Astrocyte (in vitro differentiated cells and primary cell): ENCODE measurements at places on chromosomes 4 and X. TPM values are rescaled to one million over a fixed set of nuclear protein-coding genes. Genes with fewer than 3 reads are reported as not detected.

Gene LARP7
- 31.7 and 33.9 TPM in 2 replicates for total RNA-seq

Gene GPR143
- total RNA-seq, result 1.8 and 3.0 TPM in 2 replicates

DNA sequence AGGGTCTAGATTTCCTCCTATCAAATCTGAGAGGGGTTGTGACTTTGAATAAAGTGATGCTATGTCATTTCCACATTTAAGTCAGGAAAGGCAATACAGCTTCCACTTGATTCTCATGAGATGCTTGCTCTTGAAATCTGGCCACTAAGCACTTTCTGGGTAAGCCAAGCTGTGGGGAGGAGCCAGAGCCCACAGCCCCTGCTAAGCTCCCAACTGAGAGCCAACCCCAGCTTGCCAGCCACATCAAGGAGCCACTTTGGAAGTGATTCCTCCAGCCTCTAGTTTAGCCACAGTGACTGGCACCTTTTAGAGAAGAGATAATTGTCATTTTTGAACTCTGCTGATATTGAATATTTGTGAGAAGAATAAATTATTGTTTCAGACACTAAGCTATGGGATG, 1441.5 kb upstream of the IGFBP7 start:
- no peaks in the 10 kb centered on the region for H3K4me1 ChIP-seq
- DNase-seq, result no peak
- H3K36me3 ChIP-seq, result no peaks in the 10 kb centered on the region
- H3K4me3 ChIP-seq, result no peak overlapping the region
- no peak overlapping the region for H3K27ac ChIP-seq

Gene SYN1
- total RNA-seq, result 1.6 and 2.2 TPM in 2 replicates

GRCh38 chr4:22850055-22850454, 157.3 kb downstream of the GBA3 start:
- no peaks in the 10 kb centered on the region for H3K27me3 ChIP-seq
- no peaks in the 10 kb centered on the region for H3K4me1 ChIP-seq
- DNase-seq, result no peak
- no peak overlapping the region for H3K27ac ChIP-seq

- H3K27me3 ChIP-seq, result no peaks in the 10 kb centered on the region
- no peak for DNase-seq
- H3K4me3 ChIP-seq, result peak overlapping the region; percentile 70
- H3K36me3 ChIP-seq, result peaks cover 2% of the 10 kb centered on the region
- peaks cover 15% of the 10 kb centered on the region for H3K4me1 ChIP-seq
These were observed 2.3 kb upstream of the UBA1 start for GRCh38 chrX:47191331-47191730.

DNA sequence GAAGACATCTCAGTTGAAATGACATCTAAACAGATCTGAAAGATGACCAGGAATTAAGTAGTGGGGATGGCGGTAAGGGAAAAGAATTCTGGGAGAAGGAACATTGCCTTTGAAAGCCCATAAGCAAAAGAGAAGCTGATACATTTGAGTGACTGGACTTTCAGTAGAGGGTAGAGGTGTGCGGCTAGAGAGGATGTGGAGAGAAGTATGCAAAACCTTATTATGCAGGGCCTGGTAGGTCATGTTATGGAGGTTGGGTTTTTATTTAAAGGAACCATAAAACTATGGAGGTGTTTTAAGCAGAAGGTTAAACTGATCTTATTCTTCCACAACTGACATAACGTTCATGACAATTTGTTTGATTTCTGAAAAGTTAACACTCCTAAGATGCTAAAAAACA, 36.3 kb downstream of the RPS6KA3 start:
- no peak overlapping the region for H3K27ac ChIP-seq
- H3K4me1 ChIP-seq, result no peaks in the 10 kb centered on the region
- no peak for DNase-seq
- H3K4me3 ChIP-seq, result no peak overlapping the region
- no peaks in the 10 kb centered on the region for H3K27me3 ChIP-seq

GRCh38 chr4:70589785-70590184, 2.3 kb upstream of the AMBN start:
- H3K36me3 ChIP-seq, result no peaks in the 10 kb centered on the region
- H3K4me1 ChIP-seq, result no peaks in the 10 kb centered on the region
- H3K27ac ChIP-seq, result no peak overlapping the region
- no peak overlapping the region for H3K4me3 ChIP-seq
- no peaks in the 10 kb centered on the region for H3K27me3 ChIP-seq
- DNase-seq, result no peak

DNA sequence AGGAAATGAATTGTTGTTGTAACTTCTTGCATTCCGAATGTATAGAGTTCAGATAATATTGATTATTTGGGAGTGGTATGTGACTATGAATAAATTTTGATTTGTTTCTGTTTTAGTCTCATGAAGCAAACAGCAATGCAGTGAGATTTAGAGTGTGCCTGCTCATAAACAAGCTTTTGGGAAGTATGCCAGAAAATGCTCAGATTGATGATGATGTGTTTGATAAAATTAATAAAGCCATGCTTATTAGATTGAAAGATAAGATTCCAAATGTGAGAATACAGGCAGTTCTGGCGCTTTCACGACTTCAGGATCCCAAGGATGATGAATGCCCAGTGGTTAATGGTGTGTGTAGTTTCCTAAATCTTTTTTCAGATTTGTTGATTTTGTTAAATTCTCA, 2.0 kb downstream of the NCAPG start:
- no peak overlapping the region for H3K27ac ChIP-seq
- no peaks in the 10 kb centered on the region for H3K27me3 ChIP-seq
- H3K36me3 ChIP-seq, result no peaks in the 10 kb centered on the region
- H3K4me3 ChIP-seq, result peak overlapping the region; percentile 45
- H3K4me1 ChIP-seq, result peaks cover 11% of the 10 kb centered on the region

Gene NUP62CL
- total RNA-seq, result 0.52 TPM in 1 of 2 replicates, not detected in the other

Gene RHOXF2
- not detected in 2 replicates for total RNA-seq

Gene TEX13C
- not detected in 2 replicates for total RNA-seq

DNA sequence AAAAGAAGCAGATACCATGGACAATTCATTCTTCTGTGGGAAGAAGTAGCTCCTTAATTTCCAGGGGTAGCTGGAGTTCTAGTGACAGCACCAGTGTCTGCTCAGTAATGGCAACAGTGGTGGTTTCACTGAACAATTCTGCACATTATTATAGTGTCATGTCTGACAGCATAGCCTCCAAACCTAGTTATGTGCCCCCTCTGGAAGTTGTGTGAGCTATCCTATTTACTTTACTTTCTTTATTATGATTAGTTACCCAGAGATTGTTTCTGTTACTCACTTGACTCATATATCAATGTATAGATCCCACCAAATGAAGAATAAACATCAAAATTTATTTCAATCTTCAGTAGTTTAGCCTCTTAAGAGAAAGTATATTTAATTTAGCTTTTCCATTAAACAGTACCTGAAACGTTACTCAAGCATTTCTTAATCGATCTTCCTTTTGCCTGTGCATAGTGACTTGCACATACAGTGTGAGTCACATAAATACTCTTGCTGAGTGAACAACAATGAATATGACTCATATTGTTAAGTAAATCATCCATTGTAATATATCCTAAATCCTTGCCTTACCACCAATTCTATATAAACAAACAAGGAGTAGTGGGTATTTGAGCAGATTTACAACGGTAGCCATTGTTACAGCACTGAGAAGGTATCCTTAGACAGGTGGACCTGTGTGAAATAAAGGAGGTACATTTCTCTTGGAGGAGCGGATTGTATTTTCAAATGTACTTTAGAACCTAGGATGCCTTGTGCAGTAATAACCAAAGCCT, 534.7 kb downstream of the ANKRD50 start:
- no peaks in the 10 kb centered on the region for H3K36me3 ChIP-seq
- H3K27me3 ChIP-seq, result no peaks in the 10 kb centered on the region
- H3K4me3 ChIP-seq, result no peak overlapping the region
- peak overlapping the region; percentile 28 for H3K27ac ChIP-seq

GRCh38 chr4:133464311-133464710, 315.2 kb downstream of the PCDH10 start:
- no peak for DNase-seq
- no peaks in the 10 kb centered on the region for H3K4me1 ChIP-seq
- H3K27me3 ChIP-seq, result no peaks in the 10 kb centered on the region
- H3K27ac ChIP-seq, result no peak overlapping the region

Gene PPM1K
- total RNA-seq, result 39.9 and 42.3 TPM in 2 replicates

DNA sequence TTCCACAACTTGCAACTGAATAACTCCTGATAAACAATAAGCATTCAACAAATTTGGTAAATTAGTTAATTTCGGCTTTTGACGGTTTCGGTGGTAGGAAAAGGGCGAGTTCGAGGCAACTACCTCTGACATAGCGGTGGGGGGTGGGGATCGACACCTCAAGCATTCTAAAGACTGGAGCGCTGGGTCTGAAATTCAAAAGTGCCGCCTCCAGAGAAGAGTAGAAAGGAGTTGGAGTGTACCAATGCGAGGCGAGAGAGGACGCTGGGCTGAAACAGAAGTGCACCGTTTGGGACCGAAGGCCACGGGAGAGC, 725 bp downstream of the SMC1A start:
- no peaks in the 10 kb centered on the region for H3K27me3 ChIP-seq
- peaks cover 17% of the 10 kb centered on the region for H3K4me1 ChIP-seq
- H3K36me3 ChIP-seq, result no peaks in the 10 kb centered on the region
- no peak for DNase-seq
- H3K27ac ChIP-seq, result peak overlapping the region; percentile 95
- peak overlapping the region; percentile 87 for H3K4me3 ChIP-seq

- DNase-seq, result no peak
- no peak overlapping the region for H3K4me3 ChIP-seq
- H3K36me3 ChIP-seq, result no peaks in the 10 kb centered on the region
- H3K27me3 ChIP-seq, result no peaks in the 10 kb centered on the region
These were observed 36.3 kb upstream of the UGT8 start for GRCh38 chr4:114562176-114562904.

Gene XAGE1B
- not detected in 2 replicates for total RNA-seq

Gene DIPK2B
- not detected in 2 replicates for total RNA-seq

DNA sequence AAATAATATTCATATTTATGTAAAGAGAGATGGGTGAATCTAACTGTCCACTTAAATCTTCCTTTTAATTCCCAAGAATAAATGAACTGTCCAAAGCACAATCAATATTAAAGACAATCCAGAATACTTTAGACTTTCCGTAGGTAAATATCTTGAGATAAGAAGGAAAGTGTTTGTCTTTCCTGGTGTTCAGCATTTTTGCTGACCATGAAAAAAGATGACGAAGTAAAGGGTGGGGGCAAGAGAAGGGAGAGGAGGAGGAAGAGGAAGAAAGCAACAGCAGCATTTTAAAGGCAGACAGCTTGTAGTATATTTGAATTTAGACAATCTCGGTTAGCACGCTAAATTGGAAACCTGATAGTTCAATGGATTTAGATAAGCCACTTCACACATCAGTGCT, 498.2 kb downstream of the KCNIP4 start:
- H3K27ac ChIP-seq, result no peak overlapping the region
- H3K36me3 ChIP-seq, result no peaks in the 10 kb centered on the region
- DNase-seq, result no peak
- H3K27me3 ChIP-seq, result peaks cover 11% of the 10 kb centered on the region
- no peak overlapping the region for H3K4me3 ChIP-seq

DNA sequence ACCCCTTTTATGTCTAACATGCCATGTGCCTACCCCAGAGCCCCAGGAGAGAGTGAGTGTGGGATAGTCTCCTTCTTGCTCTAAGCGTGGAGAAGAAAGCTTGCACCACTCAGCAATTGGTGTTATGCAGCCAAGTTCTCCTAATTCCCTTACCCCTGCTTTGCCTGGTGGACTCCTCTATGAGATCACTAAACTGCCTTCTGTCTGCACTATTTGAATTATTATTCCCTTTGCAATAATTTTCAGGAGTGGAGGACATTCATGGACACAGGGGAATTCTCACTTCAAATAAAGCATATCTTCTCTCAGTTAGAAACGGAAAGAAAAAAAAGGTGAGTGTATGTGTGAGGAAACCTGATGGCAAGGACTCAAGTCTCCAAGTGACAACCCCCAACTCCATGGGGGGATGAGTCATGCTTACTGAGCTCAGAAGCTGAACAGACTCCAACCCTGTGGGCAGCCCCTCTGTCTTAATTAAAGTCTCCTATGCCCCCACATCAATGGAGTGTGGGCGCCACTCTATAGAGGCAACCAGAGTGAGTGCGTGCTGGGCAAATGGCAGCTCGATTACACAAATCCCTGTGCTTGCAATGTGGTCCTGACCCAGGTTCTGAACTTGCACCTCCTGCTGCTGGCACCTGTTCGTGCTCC, 381.9 kb downstream of the RAB28 start:
- H3K27ac ChIP-seq, result no peak overlapping the region
- no peaks in the 10 kb centered on the region for H3K27me3 ChIP-seq
- H3K4me3 ChIP-seq, result no peak overlapping the region
- H3K36me3 ChIP-seq, result no peaks in the 10 kb centered on the region

DNA sequence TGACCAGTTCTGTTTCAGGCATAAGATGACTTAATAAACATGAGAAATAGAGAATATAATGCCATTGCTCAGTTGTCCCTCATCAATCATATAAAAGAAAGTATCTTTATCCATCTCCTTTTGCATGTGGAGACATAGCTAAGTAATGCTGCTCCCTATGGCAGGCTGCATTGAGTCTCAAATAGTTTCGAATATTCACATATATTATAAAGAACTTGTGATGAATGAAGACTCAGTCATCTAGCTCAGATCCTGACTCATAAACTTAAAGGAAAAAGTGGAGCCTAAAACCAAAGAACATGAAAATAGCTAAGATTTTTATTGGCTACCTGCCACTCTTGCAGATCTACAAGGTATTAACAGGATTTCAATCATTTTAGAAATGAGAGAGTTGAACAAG, 11.7 kb upstream of the TLL1 start:
- no peak overlapping the region for H3K4me3 ChIP-seq
- no peaks in the 10 kb centered on the region for H3K4me1 ChIP-seq
- H3K27me3 ChIP-seq, result no peaks in the 10 kb centered on the region
- H3K36me3 ChIP-seq, result no peaks in the 10 kb centered on the region

GRCh38 chrX:130746077-130746476, 156.9 kb downstream of the ENOX2 start:
- H3K36me3 ChIP-seq, result no peaks in the 10 kb centered on the region
- H3K4me1 ChIP-seq, result no peaks in the 10 kb centered on the region
- H3K27ac ChIP-seq, result no peak overlapping the region
- DNase-seq, result no peak
- H3K4me3 ChIP-seq, result no peak overlapping the region
- H3K27me3 ChIP-seq, result no peaks in the 10 kb centered on the region
